ENCODE measurements at places on chromosomes 4 and X.

DNA sequence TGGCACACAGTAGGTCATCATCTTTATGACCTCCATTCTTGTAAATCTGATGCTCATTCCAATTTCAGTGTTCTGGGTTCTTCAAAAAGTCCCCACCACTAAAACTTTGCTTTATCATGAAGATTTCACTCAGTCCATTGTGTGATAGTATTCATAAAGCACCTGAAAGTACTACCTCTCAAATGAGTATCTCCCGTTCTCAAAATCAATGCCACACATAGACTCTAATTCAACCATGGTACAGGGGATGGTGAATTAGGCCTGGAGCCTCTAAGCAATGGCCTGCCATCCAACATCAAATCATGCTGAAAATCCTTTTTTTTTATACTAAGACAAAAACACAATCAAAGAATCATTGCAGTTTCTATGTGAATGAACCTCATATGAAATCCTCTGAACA, 19.4 kb upstream of the WAS start:
- DNase-seq, result no peak

- no peak for DNase-seq
Measured at GRCh38 chr4:154985673-154986072, 204.6 kb downstream of the RBM46 start.

DNA sequence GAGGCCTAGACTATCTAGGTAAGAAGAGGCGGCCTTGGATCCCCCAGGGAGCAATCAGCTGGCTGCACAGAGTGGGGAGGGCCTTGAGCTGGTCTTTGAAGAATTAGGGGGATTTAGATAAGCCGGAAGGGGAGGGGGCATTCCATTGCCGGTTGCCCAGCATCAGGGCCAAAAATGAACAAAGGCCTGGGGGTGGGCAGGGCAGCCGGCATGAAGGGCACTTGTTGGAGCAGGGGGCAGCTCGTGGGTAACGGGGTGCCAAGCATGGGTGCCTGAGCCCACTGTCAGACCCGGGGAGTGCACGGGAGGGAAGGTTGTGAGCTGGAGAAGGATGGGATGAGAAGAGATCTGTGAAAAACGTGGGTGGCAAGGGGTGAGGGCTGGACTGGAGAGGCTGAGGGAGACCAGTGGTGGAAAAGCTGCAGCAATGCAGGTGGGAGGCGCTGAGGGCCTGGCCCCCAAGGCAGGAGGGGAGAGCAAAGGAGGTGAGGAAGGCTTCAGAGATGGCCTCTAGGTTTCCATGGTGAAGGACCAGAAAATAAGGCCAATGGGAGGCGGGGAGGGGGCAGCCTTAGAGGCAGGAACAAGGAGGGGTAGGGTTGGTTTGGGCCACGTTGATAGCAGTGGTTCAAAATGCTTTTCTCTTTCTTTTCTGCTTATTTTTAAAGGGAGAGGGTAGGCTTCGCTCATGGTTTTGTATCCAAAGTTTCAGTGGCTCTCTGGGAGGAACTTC, 8.6 kb downstream of the KLF3 start:
- no peak for DNase-seq

DNA sequence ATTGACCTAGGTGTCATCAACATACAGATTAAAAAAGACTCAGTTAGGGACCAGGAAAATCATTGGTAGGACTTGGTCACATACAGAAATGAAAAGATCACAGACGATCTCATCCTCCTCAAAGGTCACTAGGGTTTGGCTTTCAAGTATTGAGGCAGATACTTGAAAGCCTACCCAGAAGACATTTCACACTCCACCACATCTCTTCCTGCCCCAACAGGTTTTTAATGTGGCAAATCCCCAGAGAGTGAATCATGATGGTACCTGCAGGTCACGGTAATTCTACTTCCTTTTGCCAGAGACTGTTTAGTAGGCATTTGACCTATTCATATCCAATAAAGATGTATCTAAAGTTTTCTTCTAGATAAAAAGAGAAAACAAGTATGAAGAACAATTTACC, 44.1 kb downstream of the INPP4B start:
- no peak for DNase-seq

DNA sequence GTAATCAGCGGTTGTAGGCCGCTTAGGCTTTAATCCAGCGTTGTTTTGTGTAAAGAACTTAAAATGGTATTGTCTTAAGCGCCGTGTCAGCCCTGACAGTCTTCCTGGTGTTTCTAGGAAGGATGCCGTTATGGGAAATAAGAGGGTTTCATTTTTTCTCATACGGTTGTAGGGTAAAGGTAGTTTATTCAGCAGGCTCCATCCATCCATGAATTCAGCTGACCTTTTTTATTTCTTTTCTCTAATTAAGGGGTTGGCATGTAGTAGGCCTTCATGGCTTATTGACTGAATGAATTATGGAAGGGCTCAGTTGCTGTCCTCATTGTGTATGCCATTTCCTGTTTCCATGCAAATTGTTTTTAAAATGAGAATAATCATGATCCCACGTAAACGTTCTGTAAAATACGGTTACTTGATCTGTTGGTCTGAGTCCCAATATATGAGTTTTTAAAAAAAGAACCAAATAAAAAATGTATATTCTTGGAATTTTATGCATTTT, 693 bp downstream of the OCIAD1 start:
- no peak for DNase-seq

DNA sequence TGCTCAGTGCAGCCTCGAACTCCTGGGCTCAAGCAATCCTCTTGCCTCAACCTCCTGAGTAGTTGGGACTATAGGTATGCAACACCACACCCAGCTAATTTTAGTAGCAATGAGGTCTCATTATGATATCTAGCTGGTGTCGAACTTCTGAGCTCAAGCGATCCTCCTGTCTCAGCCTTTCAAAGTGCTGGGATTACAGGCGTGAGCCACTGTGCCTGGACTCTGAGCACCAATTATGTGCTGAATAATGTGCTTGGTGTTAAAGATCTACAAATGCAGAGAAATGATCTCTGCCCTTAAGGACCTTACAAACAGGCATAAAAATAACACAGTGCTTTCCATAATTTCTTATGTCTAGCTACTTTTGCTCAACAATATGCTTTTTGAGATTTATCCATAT, 129.0 kb upstream of the CBR4 start:
- no peak for DNase-seq
